ENCODE measurements at places on chromosomes 3 and 15. TPM values are rescaled to one million over a fixed set of nuclear protein-coding genes. Genes with fewer than 3 reads are reported as not detected.

The KBTBD12 gene
- total RNA-seq: 3.6 TPM

The TRIM42 gene
- total RNA-seq: not detected

GRCh38 chr3:110933821-110934426 is 137.7 kb upstream of the NECTIN3 start:
- DNase-seq: no peak

- no peak for DNase-seq
These were observed 259.3 kb downstream of the MAGI1 start for GRCh38 chr3:65779390-65779789.

DNA sequence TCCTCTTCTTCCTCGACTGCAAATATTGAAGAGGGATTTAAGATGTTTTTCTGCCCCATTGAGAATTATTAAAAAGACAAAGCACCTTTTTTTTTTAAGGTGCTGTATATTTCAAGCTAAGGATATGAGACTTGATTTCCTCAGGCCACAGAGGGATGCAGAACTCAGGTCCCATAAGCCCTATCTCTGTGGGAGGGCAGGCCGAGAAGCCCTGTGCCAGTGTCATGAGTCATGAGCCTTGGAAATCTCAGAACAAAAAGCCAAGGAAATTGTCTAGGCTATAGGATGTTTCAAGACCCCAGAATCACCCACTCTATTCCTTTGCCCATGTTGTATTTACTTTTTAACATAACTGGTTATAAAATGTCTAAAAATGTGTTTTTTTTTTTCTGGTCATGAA is 7.3 kb downstream of the ESYT3 start:
- no peak for DNase-seq
